ENCODE measurements at places on chromosomes 1 and 21.

GRCh38 chr21:40562242-40563002 lies 284.5 kb downstream of the DSCAM start:
- no peak for DNase-seq

- DNase-seq = no peak
Observed at GRCh38 chr1:55584526-55585401, 369.6 kb upstream of the USP24 start.

- DNase-seq = no peak
Observed at GRCh38 chr21:43731891-43732711, 13.2 kb downstream of the PDXK start.

- peak; percentile 74 for DNase-seq
Observed at GRCh38 chr1:229557913-229558414, 543 bp downstream of the ABCB10 start.

DNA sequence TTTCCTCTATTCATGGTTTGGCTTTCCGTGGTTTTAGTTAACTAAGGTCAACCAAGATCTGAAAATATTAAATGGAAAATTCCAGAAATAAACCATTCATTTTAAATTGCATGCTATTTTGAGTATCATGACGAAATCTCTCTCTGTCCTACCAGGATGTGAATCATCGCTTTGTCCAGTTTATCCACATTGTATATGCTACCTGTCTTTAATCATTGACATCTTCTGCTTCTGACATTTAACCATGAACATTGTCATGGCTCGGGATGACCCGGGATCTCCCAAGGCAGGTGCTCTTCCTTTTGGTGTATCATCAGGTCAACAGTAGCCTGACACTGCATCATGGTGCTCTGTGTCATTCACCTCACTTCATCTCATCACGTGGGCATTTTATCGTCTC lies 125.5 kb upstream of the HNRNPU start:
- DNase-seq = no peak

DNA sequence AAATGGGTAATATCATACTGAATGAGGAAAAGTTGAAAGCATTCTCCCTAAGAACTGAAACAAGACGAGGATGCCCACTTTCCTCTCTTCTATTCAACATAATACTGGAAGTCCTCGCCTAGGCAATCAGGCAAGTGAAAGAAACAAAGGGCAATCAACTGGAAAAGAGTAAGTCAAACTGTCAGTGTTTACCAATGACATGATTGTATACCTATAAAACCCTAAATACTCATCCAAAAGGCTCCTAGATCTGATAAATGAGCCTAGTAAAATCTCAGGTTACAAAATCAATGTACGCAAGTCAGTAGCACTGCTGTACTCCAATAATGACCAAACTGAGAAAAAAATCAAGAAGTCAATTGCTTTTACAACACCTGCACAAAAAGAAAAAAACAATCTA lies 575.8 kb upstream of the PRMT6 start:
- no peak for DNase-seq

GRCh38 chr1:28118640-28119307 lies 30.4 kb upstream of the EYA3 start:
- DNase-seq = no peak

DNA sequence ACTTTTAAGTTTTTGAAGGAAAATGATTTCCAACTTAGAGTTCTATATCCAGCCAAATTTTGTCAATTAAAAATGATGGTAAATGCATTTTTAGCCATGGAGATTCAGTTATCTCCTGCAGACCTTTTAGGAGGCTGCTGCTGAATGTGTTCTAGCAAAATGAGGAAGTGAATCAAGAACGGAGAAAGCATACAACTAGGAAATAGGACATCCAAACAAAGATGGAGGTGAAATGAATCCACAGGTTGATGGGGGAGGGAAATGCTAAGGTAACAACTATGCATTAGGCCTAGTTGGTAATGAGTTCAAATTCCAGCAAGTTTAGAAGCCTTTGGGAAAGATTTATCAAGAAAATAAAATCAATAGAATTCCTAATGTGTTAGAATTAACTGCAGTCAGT lies 80.5 kb downstream of the FNBP1L start:
- DNase-seq = no peak

GRCh38 chr1:240190881-240191401 lies 99.3 kb downstream of the FMN2 start:
- DNase-seq = no peak

DNA sequence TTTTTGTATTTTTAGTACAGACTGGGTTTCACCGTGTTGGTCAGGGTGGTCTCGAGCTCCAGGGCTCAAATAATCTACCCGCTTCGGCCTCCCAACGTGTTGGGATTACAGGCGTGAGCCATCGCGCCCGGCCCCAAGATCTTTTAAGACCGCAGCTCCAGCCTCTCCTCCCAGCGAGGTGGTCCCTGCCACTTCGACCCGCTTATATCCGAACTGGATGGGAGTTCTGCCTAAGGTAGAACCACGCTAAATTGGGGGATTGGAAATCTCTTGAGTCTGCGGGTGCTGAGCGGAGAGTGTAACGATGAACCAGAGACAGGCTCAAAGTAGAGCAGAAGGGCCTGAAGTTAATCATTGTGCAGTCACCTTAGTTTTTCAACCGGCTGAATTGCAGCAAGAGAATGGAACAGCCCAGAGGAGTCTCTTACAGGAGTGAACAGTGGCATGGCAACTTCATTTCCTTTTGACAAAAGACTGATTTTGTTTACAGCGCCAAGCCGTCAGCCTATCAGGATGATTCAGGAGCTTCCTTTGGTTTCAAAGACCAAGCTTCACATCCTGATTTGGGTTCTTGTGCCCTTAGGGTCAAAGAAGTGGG lies 726 bp upstream of the CYB5R1 start:
- no peak for DNase-seq

DNA sequence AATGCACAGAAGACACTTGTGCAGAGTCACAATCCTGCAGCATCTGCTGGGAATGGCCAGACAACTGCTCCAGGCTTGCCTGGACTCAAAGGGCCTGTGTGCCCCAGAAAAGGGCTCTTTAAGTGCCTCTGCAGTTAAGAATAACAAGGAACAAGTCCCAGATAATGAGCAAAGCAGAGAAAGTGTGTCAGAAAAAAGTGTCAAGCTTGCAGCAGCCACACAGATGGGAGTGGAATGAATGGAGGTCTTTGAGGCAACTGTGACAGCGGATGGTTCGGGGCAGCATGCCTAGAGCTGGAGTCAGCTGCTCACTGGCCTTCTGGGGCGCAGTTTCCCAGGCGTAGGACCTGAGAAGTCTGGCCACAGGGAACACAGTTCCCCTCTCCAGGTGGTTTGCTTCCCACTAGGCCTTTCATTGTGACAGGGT lies 5.1 kb downstream of the PARP1 start:
- no peak for DNase-seq

DNA sequence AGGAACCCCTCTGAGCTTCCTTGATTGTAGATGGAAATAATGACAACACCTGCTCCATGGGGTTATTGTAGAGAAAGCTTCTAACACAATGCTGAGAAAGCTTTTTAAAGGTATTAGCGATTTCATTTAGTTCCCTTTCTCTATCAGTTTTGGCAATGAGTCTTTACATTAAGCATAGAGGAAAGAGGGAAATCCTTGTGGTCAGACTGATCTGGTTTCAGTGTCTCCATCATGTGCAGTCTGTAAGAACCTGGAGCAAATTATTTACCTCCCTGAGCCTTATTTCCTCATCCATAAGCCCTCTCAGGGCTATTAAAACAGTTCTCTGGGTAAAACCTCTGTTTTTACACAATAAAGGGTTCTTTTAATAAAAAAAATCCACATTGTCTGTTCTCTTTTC lies 87.5 kb downstream of the FGGY start:
- no peak for DNase-seq

Data from activated T-cell treated with anti-CD3 and anti-CD28 coated beads, Interleukin-2, amount 50 U/mL, for 24 hours (primary cell).